Cardiac septum (tissue), 1 donor: ENCODE measurements at places on chromosomes 1 and 21. TPM values are rescaled to one million over a fixed set of nuclear protein-coding genes. Genes with fewer than 3 reads are reported as not detected.
A peak's percentile ranks its signal among the peaks of the same experiment; 100 is the strongest.

- peak; percentile 79 for DNase-seq
Measured at GRCh38 chr1:150066838-150067183, 765 bp upstream of the VPS45 start.

DNA sequence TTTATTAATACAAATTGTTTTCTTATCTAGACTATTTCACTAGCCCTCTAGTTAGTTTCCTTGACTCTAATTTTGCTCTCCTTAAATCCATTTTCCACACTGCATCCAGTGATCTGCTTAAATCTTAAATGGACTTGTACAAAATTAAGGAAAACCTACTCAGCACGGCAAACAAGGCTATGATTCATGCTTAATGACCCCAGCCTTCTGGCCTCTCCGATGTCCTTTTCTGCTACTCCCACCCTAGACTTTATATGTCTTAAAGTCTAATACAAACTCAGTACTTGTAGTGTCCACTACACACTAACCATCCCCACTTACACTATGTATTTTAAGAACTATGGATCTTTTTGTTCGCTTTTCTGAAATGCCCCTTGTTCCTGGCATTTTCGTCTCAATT lies 2.2 kb downstream of the TMED5 start:
- DNase-seq = no peak

GRCh38 chr1:177772386-177772960 lies 197.4 kb downstream of the SEC16B start:
- no peak for DNase-seq

GRCh38 chr1:59926381-59927123 lies at the start of gene CYP2J2:
Gene CYP2J2 (minus strand): TSS chr1:59926773. CDS start chr1:59926746, 27 bp downstream.
- DNase-seq = peak; percentile 89

DNA sequence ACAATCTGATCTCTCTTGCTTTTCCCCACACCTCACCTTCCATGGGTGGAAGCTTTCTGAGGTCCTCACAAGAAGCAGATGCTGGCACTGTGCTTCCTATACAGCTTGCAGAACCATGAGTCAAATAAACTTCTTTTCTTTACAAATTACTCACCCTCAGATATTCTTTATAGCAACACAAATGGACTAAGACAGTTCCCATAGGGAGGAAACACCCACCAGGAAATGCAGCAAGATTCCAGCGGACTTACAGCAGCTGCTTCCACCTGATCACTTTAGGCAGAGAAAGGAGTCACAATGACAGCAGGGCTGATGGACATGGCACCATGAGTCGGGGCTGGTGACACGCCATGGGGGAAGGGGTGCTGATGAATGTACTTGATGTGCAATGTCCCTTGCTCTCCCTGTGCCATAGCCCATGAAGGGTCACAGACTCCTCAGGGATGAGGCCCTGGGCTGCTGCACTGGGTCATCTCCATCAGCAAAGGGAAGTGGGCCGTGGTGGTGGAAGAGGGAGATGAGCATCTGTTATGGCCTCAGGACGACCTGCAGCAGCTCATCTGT lies 53.9 kb downstream of the PRSS38 start:
- DNase-seq = no peak

DNA sequence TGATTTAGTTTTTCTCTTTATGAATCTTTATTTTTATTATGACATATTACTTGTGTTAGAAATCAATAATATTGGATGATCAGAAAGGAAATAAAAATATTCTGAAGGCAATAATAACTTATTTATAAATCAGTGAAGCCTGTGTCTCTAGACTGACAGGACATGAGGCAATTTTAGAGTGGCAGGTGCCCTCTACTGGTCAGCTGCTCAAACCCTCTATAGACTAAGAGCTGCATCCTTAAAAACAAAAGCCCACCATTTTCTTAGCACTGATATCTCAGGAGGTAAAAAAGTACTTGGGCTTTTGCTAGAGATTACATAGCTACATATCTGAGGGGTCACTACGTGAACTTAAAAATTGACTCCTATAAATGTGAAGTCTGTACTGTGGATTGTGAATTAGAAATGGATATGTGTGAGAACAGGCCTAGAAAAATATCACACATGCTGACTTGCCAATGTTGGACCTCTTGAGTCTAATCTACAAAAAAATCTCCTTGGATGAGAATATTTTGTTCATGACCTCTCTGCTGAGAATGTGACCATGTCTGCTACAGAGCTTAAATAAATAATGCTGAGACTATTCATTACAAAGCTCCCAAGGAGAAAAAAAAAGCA lies 597.9 kb upstream of the ADAMTS5 start:
- no peak for DNase-seq

Gene PGBD5
- total RNA-seq = 14.0 TPM
